ENCODE measurements at places on chromosomes 12 and 14.

DNA sequence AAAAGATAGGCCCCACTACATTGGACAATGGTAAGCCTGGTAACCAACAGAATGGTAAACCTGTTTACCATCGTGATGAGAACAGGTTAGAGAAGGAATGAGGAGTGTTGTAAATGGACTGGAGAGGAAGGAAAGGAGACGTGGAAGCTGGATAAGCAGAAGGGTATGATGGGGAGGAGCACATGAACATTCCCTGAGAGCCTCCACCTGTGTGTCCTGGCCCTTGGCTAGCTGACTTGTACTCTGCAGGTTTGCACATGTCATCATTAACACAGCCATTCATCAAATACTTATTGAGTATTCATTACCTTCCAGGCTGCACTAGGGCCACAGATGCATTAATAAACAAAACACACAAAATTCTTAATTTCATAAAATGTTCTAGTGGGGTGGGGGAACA lies 4.3 kb upstream of the IL26 start:
- DNase-seq: no peak

DNA sequence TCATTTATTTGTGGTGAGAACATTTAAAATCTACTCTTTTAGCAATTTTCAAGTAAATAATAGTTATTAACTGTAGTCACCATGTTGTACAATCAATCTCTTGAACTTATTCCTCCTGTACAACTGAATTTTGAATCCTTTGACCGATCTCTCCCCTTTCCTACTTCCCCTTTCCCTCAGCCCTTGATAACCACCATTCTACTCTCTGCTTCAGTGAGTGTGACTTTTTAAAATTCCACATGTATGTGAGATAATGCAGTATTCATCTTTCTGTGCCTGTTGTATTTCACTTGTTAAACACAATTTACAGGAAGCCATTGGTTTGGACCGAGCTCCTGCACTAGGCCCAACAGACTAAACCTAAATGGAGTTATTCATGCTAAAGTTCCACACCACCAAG lies 458.9 kb upstream of the PDE3A start:
- DNase-seq: no peak

- DNase-seq: no peak
These were observed 21.8 kb upstream of the TRHDE start for GRCh38 chr12:72250346-72250745.

DNA sequence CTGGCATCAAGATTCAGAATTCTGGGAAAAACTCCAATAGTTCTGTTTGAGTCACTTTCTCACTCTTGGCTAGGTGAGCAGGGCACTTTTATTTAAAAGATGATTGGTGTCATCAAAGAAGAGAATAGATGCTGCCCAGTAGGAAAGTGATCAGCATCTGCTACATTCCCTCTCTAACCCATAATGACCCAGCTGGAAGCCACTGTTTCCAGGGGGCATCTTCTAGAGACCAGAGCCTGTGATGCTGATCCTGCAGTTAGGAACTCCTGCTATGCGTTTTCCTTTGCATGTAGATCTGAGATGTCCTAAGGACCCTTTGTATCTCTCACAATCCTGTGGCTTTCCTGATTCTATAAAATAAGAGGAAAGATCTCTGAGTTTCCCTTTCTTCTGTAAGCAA lies 79.9 kb upstream of the TMTC1 start:
- no peak for DNase-seq

All from liver (tissue), 10 donors.